ENCODE measurements at places on chromosomes 6 and 20. TPM values are rescaled to one million over a fixed set of nuclear protein-coding genes. Genes with fewer than 3 reads are reported as not detected.

L3MBTL1 gene
- 7.9 TPM for total RNA-seq

FOXQ1 gene
- total RNA-seq: not detected

RNF144B gene
- total RNA-seq: 9.3 TPM

CDH22 gene
- 0.83 TPM for total RNA-seq

TSPO2 gene
- total RNA-seq: not detected

UBE2J1 gene
- total RNA-seq: 18.0 TPM

ANKRD66 gene
- total RNA-seq: not detected

ADGRB3 gene
- 0.51 TPM for total RNA-seq

TAF4 gene
- 13.6 TPM for total RNA-seq

DNA sequence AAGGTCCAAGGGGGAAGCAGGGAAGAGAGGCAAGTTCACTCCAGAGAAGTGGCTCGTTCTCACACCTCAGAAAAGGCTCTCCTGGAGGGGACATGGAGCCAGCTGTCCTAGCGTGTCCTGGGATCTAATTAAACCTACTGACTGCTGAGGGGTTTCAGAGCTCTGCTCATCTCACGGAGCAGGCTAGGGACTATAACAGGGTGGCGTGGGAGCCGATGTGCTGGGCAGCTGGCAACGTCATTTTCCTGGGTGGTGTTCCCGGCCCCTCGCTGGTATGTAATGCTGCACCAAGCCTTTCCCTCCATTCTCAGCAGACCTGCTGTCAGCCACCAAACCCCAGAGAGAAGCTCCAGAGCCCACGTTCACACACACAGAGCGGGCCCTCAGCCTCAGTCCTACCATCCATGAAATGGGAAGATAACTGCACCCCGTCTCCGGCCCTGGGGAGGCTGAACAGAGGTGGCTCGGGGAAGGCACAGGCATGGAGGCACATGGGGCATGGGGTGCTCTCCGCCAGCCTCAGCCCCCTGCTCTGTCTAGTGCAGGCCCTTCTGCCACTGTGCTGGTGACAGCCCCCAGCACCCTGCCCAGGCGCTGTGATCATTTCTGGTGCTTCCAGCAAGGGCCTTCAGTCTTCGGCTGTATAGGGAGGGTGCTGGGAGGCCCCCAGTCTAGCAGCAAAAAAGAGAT lies 1.9 kb downstream of the CST7 start:
- no peak for DNase-seq

DNA sequence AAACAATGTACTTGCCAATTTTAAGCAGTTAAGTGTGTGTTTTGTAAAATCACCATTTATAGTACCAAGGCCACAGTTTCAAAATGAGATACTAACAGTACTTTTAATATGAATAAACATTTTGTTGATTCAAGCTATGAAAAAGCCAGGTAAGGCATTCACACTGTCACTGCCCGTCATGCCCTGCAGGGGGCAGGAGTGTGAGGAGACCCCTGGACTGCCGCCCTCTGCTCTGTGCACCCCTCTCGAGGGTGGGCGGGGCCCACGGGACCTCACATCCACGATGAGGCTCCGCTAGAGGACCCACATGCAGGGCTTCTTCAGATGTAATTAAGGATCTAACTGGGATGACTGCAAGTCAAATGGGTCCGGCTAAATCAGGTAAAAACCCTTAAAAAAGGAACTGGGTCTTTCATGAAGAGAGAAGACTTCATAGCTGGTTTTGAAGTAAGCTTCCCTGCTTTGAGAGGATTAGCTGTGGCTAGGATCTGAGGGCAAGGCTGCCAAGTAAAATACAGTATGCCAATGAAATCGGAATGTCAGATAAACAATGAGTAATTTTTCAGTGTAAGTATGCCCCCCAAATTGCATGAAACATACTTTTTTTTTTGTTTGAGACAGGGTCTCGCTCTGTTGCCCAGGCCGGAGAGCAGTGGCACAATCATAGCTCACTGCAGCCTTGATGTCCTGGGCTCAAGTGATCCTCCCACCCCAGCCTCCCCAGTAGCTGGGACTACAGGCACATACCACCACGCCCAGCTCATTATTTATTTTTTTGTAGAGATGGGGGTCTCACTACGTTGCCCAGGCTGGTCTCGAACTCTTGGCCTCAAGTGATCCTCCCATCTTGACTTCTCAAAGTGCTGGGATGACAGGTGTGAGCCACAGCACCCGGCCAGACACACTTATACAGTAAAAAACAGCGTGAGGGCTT lies 18.7 kb downstream of the DIDO1 start:
- DNase-seq: no peak

DNA sequence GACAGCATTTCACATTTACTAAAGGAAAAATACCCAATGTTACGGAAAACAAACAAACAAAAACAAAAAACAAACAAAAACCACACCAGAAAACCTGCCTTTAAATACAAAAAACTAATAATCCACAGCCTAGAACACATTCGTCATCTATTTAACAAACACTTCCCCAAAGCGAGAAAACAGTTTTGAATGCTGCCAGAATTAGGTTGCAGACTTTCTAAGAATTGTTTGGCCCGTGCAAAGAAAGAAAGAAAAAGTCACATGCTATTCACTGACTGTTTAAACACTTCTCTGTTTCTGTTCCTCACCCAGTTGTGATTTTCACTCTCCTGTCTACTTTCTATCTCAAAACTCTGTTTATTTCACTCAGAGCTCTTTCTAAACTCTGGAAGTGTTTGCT lies 52.5 kb downstream of the BCAS1 start:
- no peak for DNase-seq

DNA sequence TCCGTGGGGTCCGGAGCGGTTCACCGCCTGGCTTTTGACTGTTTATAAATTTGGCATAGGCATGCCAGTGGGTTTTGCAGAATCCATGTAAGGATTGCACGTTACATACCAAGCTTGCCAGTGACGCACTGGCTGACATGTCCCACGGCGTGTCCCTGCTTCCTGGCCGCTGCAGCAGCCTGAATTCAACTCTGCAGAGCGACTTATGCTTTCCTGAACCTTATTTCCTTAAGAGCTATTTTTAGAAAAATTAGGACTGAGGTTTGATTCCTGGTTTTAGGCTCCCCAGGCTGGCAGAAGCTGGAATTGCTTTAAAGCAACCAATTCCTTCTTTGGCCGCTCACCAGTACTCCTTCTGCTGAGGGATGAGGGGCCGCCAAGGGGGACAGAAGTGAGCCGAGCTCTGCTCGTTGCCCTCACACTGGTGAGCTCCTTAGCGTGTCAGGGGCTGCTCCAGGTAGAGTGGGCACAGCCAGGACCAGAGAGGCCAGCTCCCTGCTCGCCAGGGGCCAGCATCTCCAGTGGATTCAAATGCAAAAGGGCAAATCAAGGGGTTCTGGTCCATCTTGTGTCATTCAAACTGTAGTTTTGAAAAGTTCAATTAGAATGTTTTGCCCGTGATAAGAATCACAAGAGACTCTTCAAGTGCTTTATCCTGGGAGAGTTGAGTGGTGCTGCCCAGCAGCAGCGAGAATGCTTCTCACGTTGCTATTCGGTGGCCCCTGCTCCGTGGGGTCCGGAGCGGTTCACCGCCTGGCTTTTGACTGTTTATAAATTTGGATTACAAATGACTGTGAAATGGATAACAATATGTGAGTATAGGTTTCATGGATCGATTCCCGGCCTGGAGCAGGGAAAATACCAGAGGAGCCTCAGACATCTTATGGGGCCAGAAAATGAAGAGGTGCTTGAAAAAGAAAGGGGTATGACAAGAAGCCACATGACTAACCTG lies 17.5 kb upstream of the IRF4 start:
- no peak for DNase-seq

- no peak for DNase-seq
Observed at GRCh38 chr6:47042275-47042791, at the start of gene ADGRF1. ADGRF1 (minus strand) TSS chr6:47042332; CDS start chr6:47029061, 13,271 bp downstream.

DNA sequence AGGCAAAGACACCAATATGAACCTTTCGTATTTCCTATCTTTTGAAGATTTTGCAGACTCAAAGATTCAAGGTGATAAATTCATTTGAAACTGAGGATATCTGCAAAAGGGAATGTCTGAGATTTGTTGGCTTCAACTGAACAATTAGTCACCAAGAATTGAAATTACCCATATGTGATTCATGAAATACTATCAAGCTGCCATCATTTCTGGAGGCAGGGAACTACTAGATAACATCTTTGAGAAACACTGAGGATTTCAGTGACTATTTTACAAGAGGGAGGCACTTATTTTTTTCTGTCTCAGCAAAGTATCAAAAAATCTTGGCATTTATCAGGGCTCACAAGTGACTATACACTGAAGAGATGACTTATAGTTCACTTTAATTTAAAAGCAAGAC lies 39.8 kb upstream of the MMS22L start:
- no peak for DNase-seq

- DNase-seq: no peak
Observed at GRCh38 chr6:107668743-107669474, 155.2 kb downstream of the SCML4 start.

- DNase-seq: no peak
Observed at GRCh38 chr6:5205035-5205507, 55.7 kb downstream of the LYRM4 start.

GRCh38 chr20:258269-258858 lies 840 bp downstream of the DEFB132 start:
- DNase-seq: no peak

- DNase-seq: no peak
Observed at GRCh38 chr6:56193846-56194245, 53.5 kb downstream of the COL21A1 start.

DNA sequence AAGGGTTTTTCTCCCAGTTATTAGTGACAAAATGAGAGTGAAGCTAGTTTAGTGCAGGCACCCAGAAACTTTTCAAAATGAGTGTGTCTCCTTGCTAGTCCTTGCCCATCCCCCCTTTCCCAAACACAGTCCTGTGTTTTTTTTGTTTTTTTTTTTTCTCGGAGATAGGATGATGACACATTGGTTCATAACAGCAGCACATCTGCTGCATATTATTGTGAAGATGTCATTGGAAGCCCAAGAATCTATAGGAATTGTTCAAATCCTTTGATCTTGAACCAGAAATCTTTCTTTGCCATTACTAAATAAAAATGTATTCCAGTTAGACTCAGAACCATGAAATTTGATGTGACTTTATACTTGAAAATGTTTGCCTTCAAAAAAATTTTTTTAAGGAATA lies 162.4 kb downstream of the FRK start:
- no peak for DNase-seq

DNA sequence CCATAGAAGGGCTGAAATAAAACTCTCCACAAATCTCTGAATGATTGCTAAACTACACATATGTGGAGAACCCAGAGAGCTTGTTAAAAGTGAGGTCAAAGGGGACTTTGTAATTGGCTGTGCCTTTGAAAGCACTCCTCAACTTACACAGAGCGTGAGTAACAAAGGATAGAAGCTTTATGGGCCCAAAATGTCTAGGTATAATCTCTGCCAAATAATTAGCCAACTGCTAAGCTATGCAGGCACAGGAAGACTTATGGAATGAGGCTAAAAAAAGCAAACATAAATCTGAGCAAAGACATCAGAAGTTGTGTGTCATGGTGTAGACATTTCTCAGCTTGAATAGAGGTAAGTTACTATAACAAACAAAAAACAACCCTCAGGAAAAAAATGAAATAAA lies 23.3 kb upstream of the UST start:
- DNase-seq: no peak

- DNase-seq: no peak
Observed at GRCh38 chr6:130385064-130385695, 19.4 kb downstream of the TMEM200A start.

- DNase-seq: no peak
Observed at GRCh38 chr6:114634016-114634415, 291.2 kb upstream of the HS3ST5 start.

GRCh38 chr6:74735304-74735703 lies 470.5 kb downstream of the COL12A1 start:
- DNase-seq: no peak

- no peak for DNase-seq
Observed at GRCh38 chr6:36786055-36786675, 53.1 kb downstream of the CPNE5 start.

DNA sequence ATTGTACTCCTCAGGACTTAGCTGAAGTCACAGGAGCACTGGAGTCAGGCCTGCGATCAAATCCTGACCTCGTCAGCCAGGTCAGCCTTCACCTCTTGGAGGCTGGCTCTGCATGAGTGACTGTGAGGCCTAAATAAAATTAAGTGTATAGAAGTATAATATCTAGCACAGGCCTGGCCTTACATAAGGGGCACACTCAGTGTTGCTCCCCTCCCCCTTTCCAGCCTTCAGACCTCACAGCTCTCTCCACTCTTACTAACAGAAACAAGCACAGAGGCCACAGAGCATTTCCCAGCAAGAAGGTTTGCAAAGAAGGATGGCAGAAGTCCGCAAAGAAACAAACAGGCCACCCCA lies 84.8 kb downstream of the TRERF1 start:
- DNase-seq: no peak

DNA sequence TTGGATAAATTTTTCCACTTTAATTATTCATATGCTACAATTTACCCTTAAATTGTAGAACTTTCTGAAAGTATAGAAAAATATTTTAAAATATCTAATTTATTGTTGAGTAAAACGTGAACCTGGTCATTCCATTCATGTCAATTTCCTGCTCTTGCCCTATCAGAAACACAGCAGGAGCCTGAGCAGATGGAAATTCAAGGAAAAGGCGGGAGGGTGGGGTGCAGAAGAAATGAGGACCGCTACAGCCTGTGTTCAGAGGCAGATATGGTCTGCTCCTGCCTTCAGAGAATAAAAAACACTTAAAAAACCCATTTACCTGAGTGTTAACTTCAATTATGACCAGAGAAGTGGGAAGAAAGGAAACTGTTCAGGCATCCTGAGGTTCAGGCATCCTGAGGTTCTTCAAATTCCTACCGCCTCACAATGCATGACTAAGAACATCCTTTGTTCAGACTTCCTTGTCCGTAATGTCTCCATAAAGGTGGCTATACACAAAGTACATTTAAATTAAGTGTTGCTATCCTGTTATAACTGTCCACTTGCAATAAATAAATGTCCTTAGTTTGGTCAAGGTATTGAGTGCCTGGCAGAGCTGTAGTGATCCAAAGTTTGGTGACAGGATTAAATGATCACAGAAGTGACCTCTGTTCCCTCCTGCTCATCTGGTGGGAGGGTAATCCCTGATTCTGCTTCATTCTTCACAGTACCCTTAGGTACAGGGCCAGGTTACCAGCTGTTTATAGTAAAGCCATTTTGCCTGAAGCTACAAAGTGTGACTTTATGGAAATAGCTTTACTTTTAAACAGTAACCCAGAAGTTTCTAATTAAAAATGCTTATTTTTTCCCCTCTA lies 109.1 kb downstream of the MAN1A1 start:
- DNase-seq: no peak

DNA sequence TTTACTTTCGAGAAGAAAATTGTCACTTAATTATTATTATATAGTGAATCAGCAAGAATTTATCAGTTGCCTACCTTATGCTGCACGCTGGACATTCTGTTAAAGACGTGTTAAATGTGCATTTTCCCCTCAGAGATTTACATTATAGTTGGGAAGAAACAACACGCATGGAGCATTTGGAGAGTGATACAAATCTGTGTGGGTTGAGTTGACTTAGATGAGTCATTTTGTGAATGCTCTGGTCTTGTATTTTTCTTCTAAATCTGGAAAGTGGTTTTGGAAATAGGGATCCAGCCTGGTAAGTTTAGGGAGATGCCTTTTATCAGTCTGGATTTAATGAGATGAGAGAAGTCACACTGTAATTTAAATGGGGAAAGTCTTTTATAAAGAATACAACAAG lies 24.0 kb upstream of the SMIM26 start:
- no peak for DNase-seq

GRCh38 chr20:17674722-17675518 lies 7.1 kb downstream of the RRBP1 start:
- no peak for DNase-seq

GRCh38 chr6:56151609-56152224 lies 95.7 kb downstream of the COL21A1 start:
- no peak for DNase-seq

GRCh38 chr6:52617087-52617486 lies 40.2 kb upstream of the TRAM2 start:
- no peak for DNase-seq

Data from cardiac septum (tissue), 1 donor.